ENCODE measurements at places on chromosomes 6 and 20. TPM values are rescaled to one million over a fixed set of nuclear protein-coding genes. Genes with fewer than 3 reads are reported as not detected.

Gene RFX6
- not detected for total RNA-seq

Gene KCNG1
- 11.3 TPM for total RNA-seq

Gene DNMT3B
- total RNA-seq: 3.3 TPM

GRCh38 chr20:41213150-41213820 is 75.9 kb downstream of the PLCG1 start:
- DNase-seq: no peak

DNA sequence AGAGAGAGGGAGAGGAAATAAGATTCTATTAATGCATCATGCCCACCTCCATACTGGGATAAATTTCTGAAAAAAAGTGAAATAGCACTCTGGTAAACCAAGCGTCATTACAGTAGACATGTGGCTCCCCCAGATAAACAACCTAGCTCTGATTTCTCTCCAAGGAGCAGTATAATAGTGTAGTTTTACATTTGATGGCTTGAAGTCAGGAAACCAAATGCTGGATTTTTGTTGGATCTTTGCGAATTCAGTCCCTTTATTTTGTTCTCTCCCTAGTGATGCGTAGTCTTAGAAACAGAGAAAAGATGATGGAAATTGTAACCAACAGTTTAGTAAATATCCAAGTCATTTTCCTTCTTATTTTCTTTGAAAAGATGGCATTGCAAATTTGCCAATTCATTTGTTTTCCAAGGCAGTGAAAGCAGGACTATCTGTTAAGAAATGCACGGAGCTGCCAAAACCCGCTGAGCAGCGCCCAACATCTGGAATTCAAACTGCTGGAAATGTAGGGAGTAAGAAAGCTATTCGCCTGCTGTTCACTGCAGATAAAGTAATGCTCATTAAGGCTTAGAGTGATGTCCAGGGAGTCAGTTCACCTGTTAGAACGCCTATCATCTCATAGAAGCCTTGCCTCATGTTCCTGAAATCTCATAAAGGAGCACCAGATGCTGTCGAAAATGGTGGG is 85.7 kb upstream of the DOK5 start:
- no peak for DNase-seq

GRCh38 chr6:21518317-21518716 is 75.2 kb upstream of the SOX4 start:
- no peak for DNase-seq

GRCh38 chr6:126182650-126183311 is 157.1 kb upstream of the CENPW start:
- DNase-seq: no peak

DNA sequence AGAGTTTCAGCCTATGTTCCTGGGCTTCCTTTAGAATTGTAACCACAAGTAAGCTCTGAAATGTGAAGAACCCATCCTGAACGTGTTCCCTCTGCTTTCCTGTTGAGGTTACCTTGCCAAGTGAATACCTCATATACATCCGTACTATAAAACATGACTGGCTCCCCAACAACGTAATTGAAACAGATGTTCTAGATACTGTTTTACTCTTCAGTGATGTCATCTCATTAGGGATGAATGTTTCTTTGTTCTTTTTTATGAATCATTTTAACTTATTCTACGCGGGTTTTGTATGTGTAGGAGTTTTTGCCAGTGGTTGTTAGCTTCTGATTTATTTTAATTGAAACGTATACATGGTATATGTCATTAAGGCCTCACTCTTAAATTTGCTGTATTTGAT is 166.8 kb downstream of the SAMD5 start:
- DNase-seq: peak; percentile 39

- no peak for DNase-seq
These were observed 25.5 kb upstream of the DST start for GRCh38 chr6:56668158-56668557.
